ENCODE measurements at places on chromosomes 12 and 14.

DNA sequence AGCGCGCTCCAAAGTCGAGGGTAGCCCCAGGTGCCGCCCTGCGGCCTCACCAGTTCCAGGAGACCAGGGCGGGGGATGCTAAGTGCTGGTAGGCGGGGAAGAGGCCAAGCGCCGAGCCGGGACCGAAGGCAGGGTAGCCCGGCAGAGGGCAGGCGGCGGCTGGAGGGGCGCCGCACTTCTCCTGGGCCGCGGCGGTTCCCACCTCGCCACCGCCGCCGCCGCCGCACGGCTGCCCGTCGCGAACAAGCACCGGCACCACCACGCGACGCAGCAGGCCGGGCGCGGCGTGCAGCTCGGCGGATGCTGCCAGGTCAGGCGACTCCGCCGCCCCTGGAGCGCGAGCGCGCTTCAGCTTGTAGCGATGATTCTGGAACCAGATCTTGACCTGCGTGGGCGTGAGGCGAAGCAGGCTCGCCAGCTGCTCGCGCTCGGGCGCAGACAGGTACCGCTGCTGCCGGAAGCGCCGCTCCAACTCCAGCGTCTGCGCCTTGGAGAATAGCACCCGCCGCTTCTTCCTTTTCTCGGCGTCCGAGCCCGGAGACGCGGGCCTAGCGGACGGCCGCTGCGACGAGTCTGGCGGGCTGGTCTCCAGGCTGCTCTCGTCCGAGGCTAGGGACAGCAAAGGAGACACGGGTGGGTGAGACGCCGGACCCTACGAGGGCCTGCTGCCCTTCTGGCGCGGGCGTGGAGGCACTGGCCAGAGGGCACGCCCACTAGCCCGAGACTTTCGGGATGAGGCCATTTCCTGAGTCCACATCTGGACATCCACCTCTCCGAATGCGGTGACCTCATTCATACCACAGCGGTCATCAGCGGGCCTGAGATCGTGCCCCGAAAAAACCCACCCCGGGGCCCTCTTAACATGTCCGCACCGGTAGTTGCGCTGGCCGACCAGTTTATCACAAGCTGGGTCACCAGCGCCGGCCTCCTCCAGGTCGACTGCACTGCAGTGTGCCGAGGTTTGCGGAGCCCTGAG lies 1.3 kb downstream of the NKX2-8 start:
- DNase-seq, result no peak

- DNase-seq, result no peak
Measured at GRCh38 chr14:39217214-39217879, 16.4 kb upstream of the MIA2 start.

DNA sequence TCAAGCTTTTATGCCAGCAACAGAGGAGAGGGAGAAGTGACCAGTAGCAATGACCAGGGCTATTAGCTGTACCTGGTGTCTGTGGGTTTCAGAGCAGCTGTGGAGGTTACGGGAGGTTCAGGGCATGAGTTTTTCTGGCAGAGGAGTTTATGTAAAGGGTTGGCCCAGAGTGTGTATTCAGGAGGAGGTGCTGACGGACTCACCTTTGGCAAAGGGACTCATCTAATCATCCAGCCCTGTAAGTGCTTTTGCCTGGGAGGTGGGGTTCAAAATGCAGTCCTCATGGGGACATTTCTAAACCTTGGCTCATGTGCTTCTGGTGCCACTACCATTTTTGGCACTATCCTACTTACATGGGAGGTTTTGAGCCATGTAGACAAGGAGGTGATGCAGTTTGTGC lies 95.3 kb downstream of the DAD1 start:
- no peak for DNase-seq

- no peak for DNase-seq
Measured at GRCh38 chr12:101027200-101027599, 182.8 kb downstream of the SLC5A8 start.

DNA sequence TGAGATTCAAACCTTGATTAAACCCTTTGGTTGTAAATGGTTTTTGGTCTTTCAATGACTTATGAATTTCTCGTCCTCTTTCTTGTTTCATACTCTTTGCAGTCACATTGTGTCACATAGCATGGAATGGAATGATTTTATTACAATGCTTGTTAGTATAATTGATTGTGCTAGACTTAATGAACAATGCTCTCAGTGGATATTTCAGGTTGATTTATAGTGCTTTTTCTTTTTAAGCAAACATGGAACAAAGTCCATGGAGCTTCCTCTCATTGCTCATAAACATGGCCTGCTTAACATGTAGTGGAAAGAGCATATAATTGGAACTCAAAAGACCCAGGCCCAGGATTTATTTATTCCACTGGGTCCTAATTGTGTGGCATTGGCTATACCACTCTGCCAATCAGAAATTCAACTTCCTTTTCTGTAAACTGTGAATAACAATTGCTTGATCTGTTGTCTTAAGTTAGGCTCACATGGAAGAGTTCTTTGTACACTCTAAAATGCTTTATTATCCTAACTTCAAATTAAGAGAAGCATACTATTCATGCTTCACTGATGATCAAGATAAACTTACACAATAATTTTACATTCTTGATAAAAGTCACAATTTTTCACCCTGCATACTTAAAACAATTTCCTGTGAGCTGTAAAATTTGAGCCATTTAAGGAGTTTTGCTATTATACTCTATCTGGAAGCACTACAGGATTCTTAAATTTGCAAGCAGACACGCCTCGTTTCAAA lies 370.5 kb upstream of the PDE3A start:
- DNase-seq, result no peak

DNA sequence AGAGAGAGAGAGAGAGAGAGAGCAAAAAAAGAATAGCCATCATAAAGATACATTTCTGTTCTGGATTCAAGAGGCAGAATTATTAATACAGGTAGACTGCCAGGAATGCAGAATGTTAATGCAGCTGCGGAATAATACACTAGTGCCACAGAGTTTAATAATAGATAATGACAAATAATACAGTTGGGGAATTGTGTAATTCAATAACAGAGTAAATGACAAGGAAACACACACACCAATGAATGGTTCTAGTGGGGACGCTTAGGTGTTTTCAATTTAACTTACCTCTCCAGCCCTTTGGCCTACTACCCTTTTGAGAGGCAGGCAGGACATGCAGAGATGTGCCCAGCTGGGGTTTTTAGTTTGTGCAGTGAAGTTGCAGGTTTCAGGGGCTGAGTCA lies 313.9 kb downstream of the NRXN3 start:
- no peak for DNase-seq

- peak; percentile 35 for DNase-seq
Measured at GRCh38 chr12:52004042-52004648, 2.6 kb upstream of the TAMALIN start.

- no peak for DNase-seq
Measured at GRCh38 chr14:23449314-23449713, 13.9 kb upstream of the MYH7 start.

DNA sequence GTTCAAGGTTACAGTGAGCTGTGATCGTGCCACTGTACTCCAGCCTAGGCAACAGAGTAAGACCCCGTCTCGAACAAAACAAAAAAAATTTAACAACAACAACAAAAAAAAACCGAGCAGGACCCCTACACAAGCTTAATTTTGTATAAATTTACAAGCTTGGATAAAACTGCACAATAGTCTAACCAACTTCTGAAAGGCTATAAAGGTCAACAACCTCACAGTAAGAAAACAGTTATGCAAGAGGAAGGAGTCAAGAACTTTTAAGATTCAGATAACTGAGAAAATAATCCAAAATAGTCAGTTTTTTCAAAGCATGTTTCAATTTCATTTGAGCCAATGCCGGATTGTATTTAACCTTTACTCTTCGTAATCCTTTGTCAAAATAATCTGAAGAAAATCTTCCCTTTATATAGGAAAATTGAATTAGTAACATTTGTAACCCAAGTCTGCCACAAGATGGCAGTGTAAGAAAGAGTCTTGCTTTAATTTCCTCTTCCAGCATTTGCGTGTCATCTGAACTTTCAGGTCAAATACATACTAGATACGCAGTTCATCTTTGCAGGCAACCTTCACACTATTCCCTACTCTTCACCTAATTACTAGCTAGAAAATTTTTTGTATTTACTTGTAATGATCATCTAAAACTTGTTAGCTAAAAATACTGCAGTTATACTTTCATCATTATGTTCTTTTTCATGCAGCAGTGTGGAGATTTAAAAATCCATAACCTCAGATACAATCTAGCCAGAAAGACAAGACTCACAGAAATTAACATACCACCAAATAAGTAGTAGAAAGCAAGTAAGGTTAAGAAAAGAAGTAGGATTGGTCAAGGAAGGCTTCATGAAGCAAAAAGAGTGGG lies 5.8 kb downstream of the CCNB1IP1 start:
- peak; percentile 43 for DNase-seq

- no peak for DNase-seq
Measured at GRCh38 chr12:66361703-66362102, 59.4 kb downstream of the HELB start.

- no peak for DNase-seq
Measured at GRCh38 chr12:101002696-101003419, 207.2 kb downstream of the SLC5A8 start.

- no peak for DNase-seq
Measured at GRCh38 chr14:73973497-73973896, 23.4 kb downstream of the COQ6 start.

DNA sequence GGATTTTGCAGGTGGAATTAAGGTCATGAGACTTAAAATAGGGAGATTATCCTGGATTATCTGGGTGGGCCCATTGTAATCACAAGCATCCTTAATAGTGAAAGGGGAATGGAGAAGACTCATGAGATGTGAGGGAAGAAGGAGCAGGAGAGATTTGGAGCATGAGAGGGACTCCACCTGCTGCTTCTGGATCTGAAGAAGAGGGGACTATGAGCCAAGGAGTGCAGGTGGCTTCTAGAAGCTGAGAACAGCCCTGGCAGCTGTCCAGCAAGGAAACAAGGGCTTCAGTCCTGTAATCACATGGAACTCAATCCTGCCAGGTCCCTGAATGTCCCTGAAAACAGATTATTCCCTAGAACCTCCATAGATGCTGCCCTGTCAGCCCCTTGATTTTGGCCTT lies 67.8 kb downstream of the PELI2 start:
- no peak for DNase-seq

- DNase-seq, result no peak
Measured at GRCh38 chr14:104460791-104461651, 118.5 kb upstream of the C14orf180 start.

GRCh38 chr12:49233842-49234526 lies 30.9 kb upstream of the TUBA1C start:
- DNase-seq, result no peak

DNA sequence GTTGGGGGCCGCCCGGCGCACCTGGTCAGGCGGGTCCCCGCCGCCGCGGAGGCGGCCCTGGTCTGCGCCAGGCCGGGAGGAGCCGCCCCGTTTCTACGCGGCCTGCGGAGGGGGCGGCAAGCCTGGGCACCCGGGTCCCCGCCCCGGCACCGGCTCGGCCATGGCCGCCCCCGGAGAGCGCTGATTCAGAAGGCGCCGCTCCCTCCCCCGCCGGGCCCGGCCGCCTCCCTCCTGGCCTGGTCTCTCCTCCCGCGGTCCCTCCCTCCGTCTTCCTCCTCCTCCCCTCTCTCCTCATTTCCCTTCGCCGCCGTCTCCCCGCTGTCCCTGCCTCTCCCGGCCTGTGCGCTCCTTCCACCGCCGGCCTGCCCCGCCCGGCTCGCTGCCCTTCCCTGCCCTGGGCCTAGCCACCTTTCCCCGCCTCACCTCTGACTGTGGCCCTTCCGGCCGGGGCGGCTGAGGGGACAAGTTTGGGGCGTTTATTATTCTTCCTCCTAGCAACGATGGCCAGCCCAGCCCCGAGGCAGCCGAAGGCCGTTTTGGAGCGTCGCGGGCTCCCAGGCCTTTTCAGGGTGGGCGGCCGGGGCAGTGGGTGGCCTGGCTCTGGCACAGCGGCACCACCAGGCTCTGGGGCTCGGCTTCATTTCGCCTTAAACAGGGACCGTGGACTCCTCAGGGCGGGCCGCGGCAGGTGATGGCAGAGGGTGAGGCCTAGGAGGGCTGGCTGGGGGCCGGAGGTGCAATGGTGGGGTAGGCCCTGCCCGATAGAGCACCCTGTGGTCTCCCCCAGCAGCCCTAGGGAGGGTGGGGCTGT lies 768 bp downstream of the CEP170B start:
- peak; percentile 30 for DNase-seq

DNA sequence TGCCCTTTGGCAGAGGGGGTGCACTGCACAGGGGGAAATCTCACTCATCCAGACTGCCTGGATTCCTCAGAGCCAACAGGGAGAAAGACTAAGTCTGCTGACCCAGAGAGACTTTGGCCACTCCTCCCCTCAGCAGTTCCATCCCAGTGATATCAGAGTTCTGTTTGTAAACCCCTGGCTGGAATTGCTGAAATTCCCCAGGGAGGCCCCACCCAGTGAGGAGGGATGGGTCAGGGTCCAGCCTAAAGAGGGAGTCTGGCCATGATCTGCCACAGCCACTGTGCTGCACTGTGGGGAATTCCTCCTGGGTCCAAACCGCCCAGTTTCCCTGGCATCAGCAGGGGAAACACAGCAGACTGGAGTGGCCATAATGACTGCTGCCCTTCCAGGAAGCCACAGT lies 54.9 kb upstream of the USP15 start:
- DNase-seq, result no peak

- no peak for DNase-seq
Measured at GRCh38 chr12:1680804-1681492, 9.9 kb upstream of the ADIPOR2 start.

DNA sequence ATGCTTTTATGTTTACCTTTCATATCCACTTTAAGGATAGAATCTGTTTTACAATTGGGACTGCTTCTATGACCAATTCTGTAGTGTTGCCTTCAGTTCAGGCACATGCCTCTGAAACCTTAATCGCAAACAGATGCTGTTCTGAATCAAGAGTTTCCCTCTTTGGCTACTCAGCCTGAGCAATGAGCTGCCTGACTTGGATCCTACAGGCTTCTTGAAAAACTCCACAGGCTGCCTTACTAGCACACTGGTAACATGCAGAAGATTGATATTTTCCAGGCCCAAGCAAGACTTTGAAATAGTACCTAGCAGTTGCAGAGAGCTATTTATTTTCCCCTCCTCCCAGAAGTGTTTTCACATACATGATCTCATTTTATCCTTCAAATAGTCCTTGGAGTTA lies 34.8 kb upstream of the PMCH start:
- DNase-seq, result no peak

- DNase-seq, result no peak
Measured at GRCh38 chr14:87111741-87112140, 881.2 kb downstream of the GALC start.

- DNase-seq, result no peak
Measured at GRCh38 chr12:91506452-91506851, 323.8 kb upstream of the DCN start.

GRCh38 chr12:12718853-12719252 lies 1.7 kb downstream of the CDKN1B start:
- DNase-seq, result no peak

GRCh38 chr12:120230974-120231315 lies 30.0 kb upstream of the RPLP0 start:
- DNase-seq, result no peak

GRCh38 chr12:34333337-34333736 lies 311.0 kb downstream of the ALG10 start:
- no peak for DNase-seq

GRCh38 chr12:130615861-130616345 lies 100.2 kb downstream of the RIMBP2 start:
- DNase-seq, result no peak

GRCh38 chr14:99050309-99050708 lies 221.7 kb downstream of the BCL11B start:
- DNase-seq, result no peak

GRCh38 chr12:109500406-109501185 lies 23.2 kb downstream of the UBE3B start:
- no peak for DNase-seq

- no peak for DNase-seq
Measured at GRCh38 chr14:50310445-50310844, 1.6 kb downstream of the L2HGDH start.

GRCh38 chr14:104103446-104104075 lies 18.1 kb downstream of the ASPG start:
- no peak for DNase-seq

- no peak for DNase-seq
Measured at GRCh38 chr12:126547905-126548304, 1482.7 kb downstream of the AACS start.

All from RCC 7860 (cell line).